Neural crest cell (in vitro differentiated cells): ENCODE measurements at places on chromosomes 3 and 15. TPM values are rescaled to one million over a fixed set of nuclear protein-coding genes. Genes with fewer than 3 reads are reported as not detected.

LRRIQ4 gene
- total RNA-seq = 0.12 and 0.16 TPM in 2 replicates

XXYLT1 gene
- 41.1 and 41.2 TPM in 2 replicates for total RNA-seq

SERPINI2 gene
- total RNA-seq = 0.56 and 0.86 TPM in 2 replicates

DUOX2 gene
- total RNA-seq = 0.02 TPM in 1 of 2 replicates, not detected in the other
